ENCODE measurements at places on chromosomes 3 and 15.

- DNase-seq: no peak
Observed at GRCh38 chr3:109184726-109185125, 48.2 kb downstream of the C3orf85 start.

DNA sequence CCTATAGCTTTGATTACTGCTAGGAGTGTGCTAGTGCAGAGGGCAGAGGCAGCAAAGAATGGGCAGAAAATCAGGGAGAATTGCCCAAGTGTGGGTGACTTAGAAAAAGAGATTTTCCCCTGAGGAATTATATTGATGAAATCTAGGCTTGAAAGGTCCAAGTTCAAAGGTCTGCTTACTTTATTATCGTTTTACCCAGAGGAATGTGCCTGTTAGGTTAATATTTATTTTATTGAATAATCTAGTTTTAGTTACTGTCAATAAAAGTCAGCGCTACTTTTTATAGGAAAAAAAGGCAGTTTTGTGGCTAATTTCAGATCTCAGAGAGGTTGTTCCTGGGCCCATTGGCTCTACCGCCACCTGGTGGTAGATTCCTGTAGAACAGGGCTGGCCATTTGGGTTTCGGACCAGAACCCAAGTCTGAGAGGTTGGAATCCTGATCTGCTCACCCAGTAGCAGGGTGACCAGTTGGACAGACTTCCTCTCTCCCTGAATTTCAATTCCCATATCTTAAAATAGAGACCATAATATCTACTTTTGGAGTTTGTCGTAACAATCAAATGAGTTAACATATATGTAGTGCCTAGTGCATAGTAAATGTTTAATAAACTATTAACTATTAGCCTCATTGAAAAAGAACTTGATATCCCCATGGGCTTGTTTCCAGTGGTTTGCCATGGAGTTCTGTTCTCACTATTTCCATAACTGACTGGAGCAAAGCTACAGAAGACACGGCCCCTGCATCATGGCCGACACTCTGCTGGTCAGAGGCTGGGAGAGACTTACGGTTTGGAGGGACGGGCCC, 62.7 kb upstream of the ZNF148 start:
- DNase-seq: peak; percentile 64

- DNase-seq: no peak
Observed at GRCh38 chr3:71048948-71049347, 534.6 kb downstream of the FOXP1 start.

- DNase-seq: no peak
Observed at GRCh38 chr15:93040288-93041158, 48.5 kb downstream of the RGMA start.

DNA sequence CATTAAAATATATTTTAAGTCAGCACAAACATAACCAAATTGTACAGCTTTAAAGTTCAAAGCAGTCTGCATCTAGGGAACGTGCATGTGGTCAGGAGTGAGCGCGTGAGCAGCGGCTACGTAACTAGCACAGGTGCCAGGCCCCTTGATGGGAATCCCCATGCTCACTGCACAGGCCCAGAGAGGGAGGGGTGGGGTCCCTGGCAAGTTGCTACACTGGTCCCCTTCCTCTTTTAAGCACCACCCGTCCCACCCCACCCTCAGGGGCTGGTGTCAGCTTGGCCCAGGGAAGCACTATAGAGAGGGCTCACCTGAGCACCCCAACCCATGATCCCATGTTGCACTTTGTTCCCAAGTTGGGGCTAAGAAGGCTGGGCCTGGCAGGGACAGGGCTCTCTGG, 835 bp upstream of the GMPPB start:
- DNase-seq: no peak

DNA sequence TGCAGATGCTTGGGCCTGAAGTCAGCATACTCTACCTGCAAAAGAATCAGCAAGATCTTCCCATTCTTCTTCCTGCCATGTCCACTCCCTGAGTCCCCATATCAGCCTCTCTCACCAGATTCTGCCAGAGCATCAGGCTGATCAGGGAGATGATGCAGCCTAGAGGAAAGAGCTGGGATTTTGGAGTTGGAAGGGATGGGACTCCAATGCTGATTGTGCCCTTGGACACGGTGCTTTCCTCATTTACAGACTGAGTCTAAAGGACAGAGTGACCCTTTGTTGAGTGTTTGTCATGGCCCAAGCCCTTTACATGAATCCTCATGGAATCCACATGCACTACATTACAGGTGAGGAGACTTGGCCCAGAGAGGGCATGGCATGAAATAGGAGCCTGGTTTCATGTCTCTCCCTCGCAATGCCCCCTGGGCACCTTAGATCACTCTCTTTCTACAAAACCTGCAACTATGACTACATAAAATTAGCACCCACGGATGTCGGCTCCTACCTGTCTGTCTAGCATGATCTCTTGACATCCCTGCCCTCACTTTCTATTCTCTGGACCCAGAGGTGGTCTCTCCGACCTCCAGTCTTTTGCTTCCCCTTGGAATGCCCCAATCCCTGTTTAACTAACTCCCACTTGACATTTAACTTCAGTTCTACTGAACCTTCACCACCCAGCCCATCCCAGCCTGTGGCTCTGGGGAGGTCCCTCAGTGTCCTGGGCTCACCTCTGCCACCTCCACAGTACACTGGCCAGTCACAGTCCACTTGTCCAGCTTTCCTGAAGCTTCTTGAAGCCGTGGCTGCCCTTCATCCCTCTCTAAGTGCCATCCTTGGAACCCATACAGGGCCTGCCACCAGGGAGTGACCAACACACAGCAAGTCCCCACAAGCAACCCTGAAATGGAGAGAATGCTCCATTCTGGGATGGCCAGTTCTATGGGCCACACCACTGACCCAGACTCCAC, 173.5 kb downstream of the ABHD5 start:
- no peak for DNase-seq

DNA sequence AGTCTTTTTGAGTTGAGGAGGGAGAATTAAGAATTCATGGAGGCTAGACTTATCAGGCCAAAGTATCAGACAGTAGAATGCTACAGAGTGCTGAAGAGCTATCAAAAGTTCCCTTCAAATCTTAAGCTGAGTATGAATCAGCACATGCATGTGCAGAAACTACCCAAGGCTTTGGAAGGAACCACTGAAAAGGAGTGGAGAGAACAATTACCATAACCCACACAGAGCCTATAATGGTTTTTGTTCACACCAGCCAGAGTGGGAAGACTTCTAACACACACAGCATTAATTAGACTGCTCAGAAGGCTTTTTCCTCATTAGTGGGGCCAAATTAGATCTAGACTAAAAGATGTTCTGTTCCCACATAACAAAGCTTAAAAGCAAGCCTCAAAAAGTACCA, 83.7 kb upstream of the SLC6A11 start:
- DNase-seq: no peak

Measured in hepatocyte (in vitro differentiated cells).